ENCODE measurements at places on chromosomes 7 and 10. TPM values are rescaled to one million over a fixed set of nuclear protein-coding genes. Genes with fewer than 3 reads are reported as not detected.

- DNase-seq: peak; percentile 53
Observed at GRCh38 chr10:58661336-58661735, 148.7 kb downstream of the BICC1 start.

- no peak for DNase-seq
Observed at GRCh38 chr7:148042935-148043631, 547.5 kb upstream of the C7orf33 start.

- no peak for DNase-seq
Observed at GRCh38 chr7:132066761-132067171, 509.5 kb downstream of the PLXNA4 start.

GRCh38 chr7:22855049-22855392, 32.4 kb upstream of the TOMM7 start:
- peak; percentile 18 for DNase-seq

The C10orf67 gene
- 0.10 TPM for total RNA-seq

All from HT1080 (cell line).